Dermis microvascular lymphatic vessel endothelial cell (primary cell): ENCODE measurements at places on chromosomes 1 and 21. TPM values are rescaled to one million over a fixed set of nuclear protein-coding genes. Genes with fewer than 3 reads are reported as not detected.

DNA sequence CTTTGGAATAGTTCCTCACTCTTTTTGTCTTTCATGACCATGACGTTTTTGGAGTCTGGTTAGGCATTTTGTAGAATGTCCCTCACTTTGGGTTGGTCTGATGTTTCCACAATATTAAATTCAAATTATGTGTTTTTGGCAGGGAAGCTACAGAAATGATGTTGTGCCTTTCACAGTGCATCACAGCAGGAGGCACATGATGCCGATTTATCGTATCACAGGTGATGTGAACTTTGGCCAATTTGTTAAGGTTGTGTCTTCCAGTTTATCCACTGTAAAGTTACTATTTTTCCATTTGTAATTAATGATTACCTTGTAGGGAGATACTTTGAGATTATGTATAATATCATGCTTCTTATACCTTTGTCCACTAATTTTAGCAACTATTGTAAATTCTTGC, 114.3 kb downstream of the FGGY start:
- DNase-seq = no peak

DNA sequence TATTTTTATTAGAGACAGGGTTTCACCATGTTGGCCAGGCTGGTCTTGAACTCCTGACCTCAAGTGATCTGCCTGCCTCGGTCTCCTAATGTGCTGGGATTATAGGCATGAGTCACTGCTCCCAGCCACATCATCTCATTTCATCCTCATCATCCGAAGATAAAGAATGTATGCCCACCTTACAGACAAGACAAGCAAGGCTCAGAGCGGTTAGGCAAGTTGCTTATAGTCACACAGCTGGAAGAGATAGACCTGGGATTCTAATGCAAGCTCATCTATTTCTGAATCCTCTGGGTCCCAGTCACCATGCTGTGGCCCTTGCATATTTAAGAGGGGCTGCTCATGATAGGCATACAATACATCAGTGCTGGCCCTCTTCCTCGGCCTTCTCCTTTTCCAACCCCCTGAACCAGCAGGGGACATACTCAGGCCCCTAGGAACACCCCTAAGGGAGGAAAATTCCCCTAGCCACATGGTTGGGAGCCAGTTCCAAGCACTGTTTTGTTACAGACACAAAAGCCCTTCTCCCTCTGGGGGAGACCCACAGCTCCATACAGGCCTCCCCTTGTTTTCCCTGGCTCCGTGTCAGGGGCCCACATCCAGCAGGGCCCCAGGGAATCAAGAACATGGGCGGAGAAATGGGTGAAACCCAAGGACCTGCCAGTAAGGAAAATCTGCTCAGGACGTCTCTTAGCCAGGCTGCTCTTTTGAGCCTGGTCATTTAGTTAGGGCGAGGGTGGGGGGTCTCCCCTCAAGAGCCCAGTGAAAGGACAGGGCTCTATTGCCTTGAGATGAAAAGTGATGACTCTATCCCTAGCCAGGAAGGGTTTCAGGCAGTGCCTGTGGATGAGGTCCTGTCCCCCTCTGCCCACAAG, 6.9 kb downstream of the CSRP1 start:
- no peak for DNase-seq

- no peak for DNase-seq
These were observed 27.2 kb downstream of the SLC66A1 start for GRCh38 chr1:19339214-19339861.

DNA sequence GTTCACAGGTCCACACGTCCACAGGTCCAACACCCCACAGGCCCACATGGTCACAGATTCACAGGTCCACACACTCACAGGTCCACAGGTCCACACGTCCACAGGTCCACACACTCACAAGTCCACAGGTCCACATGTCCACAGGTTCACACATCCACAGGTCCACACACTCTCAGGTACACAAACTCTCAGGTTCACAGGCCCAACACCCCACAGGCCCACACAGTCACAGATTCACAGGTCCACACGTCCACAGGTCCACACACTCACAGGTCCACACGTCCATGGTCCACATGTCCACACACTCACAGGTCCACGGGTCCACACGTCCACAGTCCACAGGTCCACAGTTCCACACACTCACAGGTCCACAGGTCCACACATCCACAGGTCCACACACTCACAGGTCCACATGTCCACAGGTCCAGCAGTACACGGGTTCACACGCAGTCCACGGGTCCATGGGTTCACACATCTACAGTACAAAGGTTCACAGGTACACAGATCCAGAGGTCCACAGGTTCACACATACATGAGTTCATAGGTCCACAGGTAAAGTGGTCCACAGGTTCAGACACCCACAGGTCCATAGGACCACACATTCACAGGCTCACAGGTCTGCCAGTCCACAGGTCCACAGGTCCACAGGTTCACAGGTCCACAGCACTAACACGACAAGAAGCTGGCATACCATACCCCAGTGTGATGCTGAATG, 39.3 kb upstream of the COL6A2 start:
- no peak for DNase-seq

DNA sequence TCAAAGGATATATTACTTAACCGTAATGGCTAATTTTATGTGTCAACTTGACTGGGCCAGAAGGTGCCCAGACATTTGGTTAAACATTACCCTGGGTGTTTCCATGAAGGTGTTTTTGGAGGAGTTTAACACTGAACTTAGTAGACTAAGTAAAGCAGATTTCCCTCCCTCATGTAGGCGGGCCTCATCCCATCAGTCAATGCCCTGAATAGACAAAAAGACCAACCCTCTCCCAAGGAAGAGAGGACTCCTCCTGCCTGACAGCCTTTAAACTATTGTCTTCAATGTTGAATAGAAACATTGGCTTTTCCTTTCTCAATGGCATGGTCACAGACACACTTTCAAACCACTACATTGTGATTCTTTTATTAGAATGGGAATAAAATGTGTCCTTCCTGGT, 121.9 kb downstream of the SETD4 start:
- no peak for DNase-seq

DNA sequence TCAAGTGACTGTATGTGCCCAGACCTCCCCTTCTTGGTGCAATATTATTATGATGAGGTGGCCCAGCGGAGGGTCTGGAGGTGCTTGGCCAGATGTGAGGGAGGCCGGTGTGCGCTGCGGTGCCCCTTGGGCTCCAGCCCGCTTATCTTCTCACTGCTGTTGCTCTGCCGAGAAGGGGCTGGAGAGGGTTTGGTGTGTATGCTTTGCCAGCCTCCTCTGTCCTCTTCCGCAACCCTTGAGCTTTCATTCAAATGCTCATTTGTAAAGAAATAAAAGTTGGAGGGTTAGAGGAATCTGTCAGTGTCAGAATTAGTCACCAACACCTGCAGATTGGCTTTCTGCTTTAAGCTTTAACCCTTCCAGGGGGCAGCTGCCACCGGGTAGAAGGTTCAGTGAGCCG, 19.7 kb downstream of the RNF220 start:
- no peak for DNase-seq

Gene KANK4
- total RNA-seq = not detected in 2 replicates
